ENCODE measurements at places on chromosomes 12 and 14. TPM values are rescaled to one million over a fixed set of nuclear protein-coding genes. Genes with fewer than 3 reads are reported as not detected.

- H3K4me1 ChIP-seq = peaks cover 17% of the 10 kb centered on the region
- no peak for DNase-seq
- no peak overlapping the region for H3K4me3 ChIP-seq
- H3K36me3 ChIP-seq = no peaks in the 10 kb centered on the region
- no peak overlapping the region for H3K27ac ChIP-seq
These were observed 56.2 kb upstream of the NID2 start for GRCh38 chr14:52124791-52125684.

DNA sequence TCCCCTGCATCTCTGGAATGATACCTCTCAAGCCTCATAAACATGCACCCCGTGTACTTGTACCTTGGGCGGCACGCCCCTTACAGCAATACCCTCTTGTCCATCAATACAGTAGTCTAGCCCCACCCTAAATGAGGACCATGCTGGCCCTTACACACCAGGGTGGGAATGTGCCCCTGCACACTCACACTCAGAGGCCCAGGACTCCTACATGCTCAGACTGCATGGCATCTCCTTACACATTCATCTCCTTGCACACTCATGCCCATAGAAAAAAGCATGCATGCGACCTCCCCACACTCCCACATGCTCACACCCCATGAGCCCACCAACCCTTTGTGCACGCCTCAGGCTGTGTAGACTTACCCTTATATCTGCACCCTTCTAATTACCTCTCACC, 22.0 kb downstream of the ITGA7 start:
- H3K36me3 ChIP-seq = no peaks in the 10 kb centered on the region
- no peak overlapping the region for H3K27ac ChIP-seq
- H3K4me1 ChIP-seq = peaks cover 28% of the 10 kb centered on the region
- no peak for DNase-seq
- H3K4me3 ChIP-seq = no peak overlapping the region

GRCh38 chr14:95935228-95935822, 58.7 kb downstream of the TUNAR start:
- no peak for DNase-seq
- no peaks in the 10 kb centered on the region for H3K27me3 ChIP-seq
- no peaks in the 10 kb centered on the region for H3K36me3 ChIP-seq
- no peak overlapping the region for H3K27ac ChIP-seq
- no peaks in the 10 kb centered on the region for H3K4me1 ChIP-seq

DNA sequence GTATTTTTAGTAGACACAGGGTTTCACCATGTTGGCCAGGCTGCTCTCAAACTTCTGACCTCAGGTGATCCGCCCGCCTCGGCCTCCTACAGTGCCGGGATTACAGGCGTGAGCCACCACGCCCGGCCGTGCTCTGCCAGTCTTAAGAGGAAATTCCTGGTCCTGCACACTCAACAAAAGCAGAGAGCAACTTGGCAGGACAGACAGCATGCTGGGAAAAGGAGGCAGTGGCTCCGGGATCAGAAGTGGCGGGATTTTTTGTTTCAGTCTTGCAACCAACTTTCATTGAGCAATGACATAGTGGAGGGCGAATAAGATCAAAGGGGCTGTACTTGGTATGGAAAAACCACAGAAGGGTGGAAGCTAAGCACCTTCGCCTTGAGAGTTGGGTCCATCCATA, 2.1 kb downstream of the CKAP4 start:
- DNase-seq = no peak
- H3K4me3 ChIP-seq = peak overlapping the region; percentile 24
- no peaks in the 10 kb centered on the region for H3K27me3 ChIP-seq
- no peak overlapping the region for H3K27ac ChIP-seq
- H3K4me1 ChIP-seq = peaks cover 25% of the 10 kb centered on the region
- H3K36me3 ChIP-seq = no peaks in the 10 kb centered on the region

DNA sequence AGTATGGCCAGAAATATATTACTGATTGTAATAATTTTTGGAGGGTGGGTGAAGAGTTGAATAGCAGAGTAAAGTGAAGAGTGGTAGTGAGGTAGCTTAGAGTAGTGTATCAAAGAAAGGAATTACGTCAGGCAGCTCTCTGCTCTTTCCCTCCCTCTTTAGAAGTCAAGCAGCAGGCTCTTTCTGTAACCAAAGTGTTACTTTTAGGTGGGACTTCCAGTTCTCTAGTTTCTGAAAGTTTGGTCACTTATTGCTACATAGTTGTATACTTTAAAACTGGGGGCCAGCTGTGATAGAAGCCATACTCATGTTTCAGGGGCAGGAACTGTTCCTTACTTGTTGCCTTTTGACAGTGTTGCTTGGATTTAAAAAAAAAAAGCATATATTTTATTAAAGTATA, 30.6 kb downstream of the ATF7IP start:
- H3K4me1 ChIP-seq = peaks cover 91% of the 10 kb centered on the region
- H3K27ac ChIP-seq = peak overlapping the region; percentile 88
- DNase-seq = no peak
- H3K36me3 ChIP-seq = peaks cover 28% of the 10 kb centered on the region
- no peaks in the 10 kb centered on the region for H3K27me3 ChIP-seq

- DNase-seq = peak; percentile 56
- H3K4me3 ChIP-seq = peak overlapping the region; percentile 95
- no peaks in the 10 kb centered on the region for H3K27me3 ChIP-seq
- peaks cover 44% of the 10 kb centered on the region for H3K4me1 ChIP-seq
These were observed 770 bp downstream of the ABHD4 start for GRCh38 chr14:22598896-22599244.

GRCh38 chr12:5257763-5258495, 174.0 kb upstream of the NTF3 start:
- H3K4me3 ChIP-seq = no peak overlapping the region
- no peaks in the 10 kb centered on the region for H3K4me1 ChIP-seq
- H3K27ac ChIP-seq = no peak overlapping the region
- no peak for DNase-seq

The INSM2 gene
- total RNA-seq = not detected

DNA sequence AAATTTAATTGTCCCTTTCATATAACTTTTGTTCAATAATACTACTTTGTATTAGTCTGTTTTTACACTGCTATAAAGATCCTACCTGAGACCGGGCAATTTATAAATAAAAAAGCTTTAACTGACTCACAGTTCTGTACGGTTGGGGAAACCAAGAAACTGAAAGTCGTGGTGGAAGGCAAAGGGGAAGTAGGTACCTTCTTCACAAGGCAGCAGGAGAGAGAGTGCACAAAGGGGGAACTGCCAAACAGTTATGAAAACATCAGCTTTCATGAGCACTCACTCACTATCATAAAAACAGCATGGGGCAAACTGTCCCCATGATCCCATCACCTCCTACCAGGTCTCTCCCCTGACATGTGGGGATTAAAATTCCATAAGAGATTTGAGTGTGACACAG, 1069.0 kb downstream of the FSCB start:
- no peak for DNase-seq
- H3K4me1 ChIP-seq = no peaks in the 10 kb centered on the region
- no peaks in the 10 kb centered on the region for H3K27me3 ChIP-seq
- no peak overlapping the region for H3K27ac ChIP-seq
- no peaks in the 10 kb centered on the region for H3K36me3 ChIP-seq

The DPPA3 gene
- total RNA-seq = not detected

- H3K4me1 ChIP-seq = no peaks in the 10 kb centered on the region
- DNase-seq = no peak
- H3K36me3 ChIP-seq = no peaks in the 10 kb centered on the region
- peak overlapping the region; percentile 64 for H3K27ac ChIP-seq
- H3K4me3 ChIP-seq = no peak overlapping the region
- H3K27me3 ChIP-seq = no peaks in the 10 kb centered on the region
These were observed 120.0 kb upstream of the SLC38A2 start for GRCh38 chr12:46492471-46493085.

DNA sequence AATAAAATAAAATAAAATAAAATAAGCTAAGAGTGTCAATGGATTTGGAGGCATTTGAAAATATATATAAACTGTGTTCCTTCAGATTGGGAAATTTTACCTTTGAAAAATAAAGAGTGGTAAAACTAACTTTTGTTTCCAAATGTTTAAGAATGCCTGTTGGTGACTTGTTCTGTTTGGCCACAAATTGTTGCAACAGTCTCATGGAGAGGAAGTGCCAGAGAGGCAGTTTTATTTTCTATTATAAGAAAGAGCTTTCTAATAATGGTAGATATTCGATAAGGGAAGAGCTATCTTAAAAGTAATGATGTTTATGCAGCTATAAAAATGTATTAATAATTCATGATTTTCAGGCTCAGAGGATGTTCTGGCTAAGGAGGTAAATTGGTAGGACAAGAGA, 68.8 kb upstream of the MDGA2 start:
- DNase-seq = no peak
- H3K27ac ChIP-seq = no peak overlapping the region
- H3K4me3 ChIP-seq = no peak overlapping the region
- no peaks in the 10 kb centered on the region for H3K4me1 ChIP-seq
- no peaks in the 10 kb centered on the region for H3K36me3 ChIP-seq

Measured in activated T-cell treated with anti-CD3 and anti-CD28 coated beads, Interleukin-2, amount 50 U/mL, for 72 hours (primary cell).